ENCODE measurements at places on chromosomes 1 and 21.
A peak's percentile ranks its signal among the peaks of the same experiment; 100 is the strongest.

DNA sequence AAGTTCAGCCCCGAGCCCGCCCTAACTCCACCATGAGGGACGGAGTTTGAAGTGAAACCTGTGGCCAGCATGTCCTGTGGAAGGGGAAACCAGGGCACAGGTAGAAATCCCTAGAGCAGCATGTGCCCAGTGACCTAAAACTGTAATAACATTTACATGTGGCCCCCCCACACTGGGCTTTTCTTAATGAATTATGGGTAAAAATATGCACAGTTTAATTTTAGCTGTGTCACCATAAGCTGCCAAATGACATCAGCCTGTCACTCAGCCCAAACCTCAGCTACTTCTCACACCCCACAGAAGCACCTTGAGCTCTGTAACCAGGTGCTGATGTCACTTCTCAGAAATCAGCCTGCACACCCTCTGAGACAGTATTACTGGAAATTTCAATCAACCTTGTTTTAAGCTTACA, 50.0 kb upstream of the SLC19A1 start:
- DNase-seq = peak; percentile 50

DNA sequence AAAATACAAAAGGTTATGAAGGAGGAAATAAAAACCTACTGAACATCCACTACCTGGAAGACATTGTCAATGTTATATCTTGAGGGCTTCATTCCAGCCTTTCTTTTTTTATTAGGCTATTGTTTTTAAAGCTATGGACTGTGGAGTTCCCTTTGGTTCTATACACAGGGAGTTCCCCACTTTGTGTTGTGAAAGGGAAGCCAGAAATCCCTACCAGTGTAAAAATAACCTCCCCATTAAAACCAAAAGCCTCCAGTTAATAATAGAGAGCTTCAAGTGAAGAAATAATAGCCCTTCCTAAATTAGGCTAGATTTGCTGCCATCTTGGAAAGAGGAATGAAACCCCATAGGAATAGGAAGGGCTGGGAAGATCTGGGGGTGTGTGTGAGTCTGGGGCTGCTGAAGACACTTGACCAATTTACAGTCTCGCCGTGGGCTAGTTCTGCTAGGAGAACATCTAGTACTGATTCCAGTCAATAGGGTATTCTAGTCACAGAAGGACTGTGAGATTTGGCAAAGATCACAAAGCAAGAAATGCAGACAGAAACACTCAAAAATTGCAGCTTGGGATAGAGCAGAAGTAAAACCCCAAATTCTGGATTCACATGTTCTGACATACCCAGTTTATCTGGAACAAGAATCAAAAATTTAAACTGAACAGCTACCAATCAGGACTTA, 32.4 kb upstream of the PTGFRN start:
- DNase-seq = no peak

GRCh38 chr1:187417520-187417919, 588.8 kb downstream of the PLA2G4A start:
- DNase-seq = no peak

- no peak for DNase-seq
These were observed 5.4 kb upstream of the ALG6 start for GRCh38 chr1:63362073-63362472.

DNA sequence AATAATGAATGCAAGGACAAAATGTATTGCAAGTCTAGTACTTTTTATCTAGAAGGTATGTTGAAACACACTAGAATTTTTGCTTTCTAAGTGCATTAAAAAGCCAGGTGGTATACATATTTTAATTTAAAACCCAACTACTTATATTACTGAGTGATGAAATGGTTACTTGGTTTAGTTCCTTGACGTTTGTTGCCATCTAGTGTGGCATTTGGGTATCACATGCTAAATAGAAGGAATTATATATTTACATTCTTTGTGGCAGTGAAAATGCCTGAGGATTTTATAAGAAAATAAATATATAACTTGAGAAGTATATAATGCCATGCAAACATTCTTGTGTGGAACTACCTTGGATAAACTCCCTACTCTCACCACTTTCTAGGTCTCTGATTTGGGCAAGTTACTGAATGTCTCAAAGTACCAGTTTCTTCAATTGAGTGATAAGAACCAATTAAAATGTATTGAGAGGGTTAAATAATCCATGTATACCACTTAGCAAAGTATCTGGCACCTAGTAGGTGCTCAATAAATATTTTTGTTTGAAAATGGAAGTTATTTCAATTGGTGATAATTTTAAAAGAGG, 69.6 kb downstream of the SDCCAG8 start:
- no peak for DNase-seq

All from stimulated activated CD8-positive, alpha-beta memory T cell treated with anti-CD3 and anti-CD28 coated beads, Interleukin-2, amount 100 ng/mL, for 1 hour (primary cell).